Naive thymus-derived CD4-positive, alpha-beta T cell (primary cell): ENCODE measurements at places on chromosomes 13 and 19. TPM values are rescaled to one million over a fixed set of nuclear protein-coding genes. Genes with fewer than 3 reads are reported as not detected.
A peak's percentile ranks its signal among the peaks of the same experiment; 100 is the strongest.

The CIC gene
- total RNA-seq, result 134 TPM

The PSG1 gene
- 0.64 TPM for total RNA-seq

DNA sequence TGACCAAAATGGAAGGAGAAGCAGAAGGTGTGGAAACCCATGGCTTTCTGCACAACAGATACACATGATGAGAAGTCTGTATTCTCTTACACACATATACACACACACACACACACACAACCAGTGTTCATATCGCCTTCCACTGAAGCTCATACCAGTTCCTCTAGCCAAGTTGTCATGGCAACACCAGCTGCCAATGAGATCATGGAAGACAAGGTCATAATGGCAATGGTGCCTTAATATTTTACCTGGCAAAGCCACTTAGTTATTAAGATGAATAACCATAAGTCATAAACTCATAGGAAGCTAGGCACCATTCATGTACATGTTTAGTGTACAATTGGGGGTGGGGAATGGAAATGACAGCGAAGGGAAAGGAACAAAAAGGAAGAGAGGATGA is 2.6 kb upstream of the DHRS12 start:
- no peak for DNase-seq

DNA sequence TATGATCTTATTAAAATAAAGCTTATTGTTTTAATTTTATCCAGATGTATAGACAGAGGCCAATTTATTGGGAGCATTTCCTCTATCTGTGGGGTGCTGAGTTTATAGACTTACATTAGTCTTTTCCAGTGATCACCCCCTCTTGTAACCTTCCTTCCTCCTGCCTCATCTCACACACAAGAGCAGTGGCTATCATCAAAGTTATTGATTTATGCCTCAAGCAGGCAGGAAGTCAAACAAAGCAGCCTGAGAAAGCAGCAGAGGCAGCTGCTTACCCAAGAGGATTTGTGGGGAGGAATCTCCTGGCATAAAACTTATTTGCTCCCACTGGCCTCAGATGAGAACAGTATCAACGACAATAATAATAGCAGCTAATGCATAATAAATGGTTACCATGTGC is 26.3 kb upstream of the DCLK1 start:
- no peak for DNase-seq

- DNase-seq, result no peak
Measured at GRCh38 chr19:50548191-50549058, 19.8 kb downstream of the LRRC4B start.

The VSIG10L gene
- 1.1 TPM in 2 replicates for total RNA-seq

The GPI gene
- 116 TPM for total RNA-seq

The NKPD1 gene
- 0.73 TPM for total RNA-seq

DNA sequence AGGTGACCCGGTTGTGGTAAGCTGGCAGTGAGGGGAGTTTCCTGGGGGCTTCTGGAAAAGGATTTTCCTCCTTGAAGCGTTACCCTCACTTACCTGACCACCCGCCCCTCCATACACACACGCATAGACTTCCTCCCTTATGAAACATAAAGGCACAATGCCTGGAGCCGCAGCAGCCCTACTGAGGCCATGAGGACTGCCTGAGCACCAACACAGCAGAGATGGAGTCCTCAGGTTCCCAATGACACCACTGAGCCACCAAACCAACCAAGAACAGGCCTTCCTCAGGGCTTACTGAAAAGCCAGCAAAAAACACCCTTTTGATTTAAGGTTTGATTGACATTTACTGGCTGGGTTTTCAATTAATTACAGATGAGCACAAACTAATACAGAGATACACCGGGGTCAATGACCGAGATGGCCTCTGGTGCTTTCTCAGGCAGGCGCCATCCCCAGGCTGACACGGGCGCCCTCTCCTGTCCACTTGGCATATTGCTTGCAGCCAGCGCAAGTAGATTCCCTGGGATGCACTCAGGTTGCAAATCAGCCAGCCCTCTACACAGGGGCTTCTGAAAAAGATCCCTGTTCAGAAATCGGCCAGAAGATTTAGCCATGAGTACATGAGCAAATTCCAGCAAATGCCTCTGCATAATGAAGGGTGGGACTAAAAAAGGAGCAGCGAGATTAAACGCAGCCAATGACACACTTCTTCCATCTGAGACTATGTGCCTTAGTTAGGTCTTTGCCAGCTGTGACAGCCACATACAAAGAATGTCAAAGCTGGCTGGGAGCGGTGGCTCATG is 14.8 kb downstream of the OPA3 start:
- DNase-seq, result peak; percentile 44

GRCh38 chr19:29596885-29597525 is 9.1 kb upstream of the POP4 start:
- no peak for DNase-seq

- DNase-seq, result no peak
Measured at GRCh38 chr13:40787062-40787461, 2.3 kb upstream of the SLC25A15 start.
